ENCODE measurements at places on chromosomes 3 and 15. TPM values are rescaled to one million over a fixed set of nuclear protein-coding genes. Genes with fewer than 3 reads are reported as not detected.

The SERPINI1 gene
- 15.5 TPM for total RNA-seq

The AMIGO3 gene
- 0.56 TPM for total RNA-seq

- no peak overlapping the region for H3K4me3 ChIP-seq
- no peaks in the 10 kb centered on the region for H3K36me3 ChIP-seq
- peaks cover 7% of the 10 kb centered on the region for H3K4me1 ChIP-seq
- no peaks in the 10 kb centered on the region for H3K27me3 ChIP-seq
These were observed 43.2 kb downstream of the RARB start for GRCh38 chr3:25471081-25471768.

The GOLGA8G gene
- not detected for total RNA-seq

DNA sequence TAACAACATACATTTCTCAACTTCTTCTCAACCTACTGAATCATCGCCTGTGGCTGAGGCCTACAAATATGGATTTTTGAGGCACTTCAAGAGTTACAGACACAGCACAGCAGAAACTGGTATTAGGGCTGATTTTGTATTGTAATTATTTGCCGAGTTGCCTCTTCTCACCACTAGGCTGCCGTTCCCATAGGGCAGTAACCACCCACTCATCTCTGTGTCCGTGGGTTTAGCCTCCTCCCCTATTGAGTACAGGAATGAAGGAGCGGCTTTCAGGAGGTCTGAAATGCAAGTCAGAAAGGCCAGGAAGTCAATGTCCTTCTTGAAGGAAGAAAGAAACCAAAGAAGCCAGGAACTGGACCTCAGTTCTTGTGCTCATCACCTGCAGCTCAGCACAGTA, 220.8 kb downstream of the MTHFS start:
- H3K27me3 ChIP-seq, result peaks cover 7% of the 10 kb centered on the region
- no peaks in the 10 kb centered on the region for H3K36me3 ChIP-seq
- H3K27ac ChIP-seq, result no peak overlapping the region
- peaks cover 11% of the 10 kb centered on the region for H3K4me1 ChIP-seq

DNA sequence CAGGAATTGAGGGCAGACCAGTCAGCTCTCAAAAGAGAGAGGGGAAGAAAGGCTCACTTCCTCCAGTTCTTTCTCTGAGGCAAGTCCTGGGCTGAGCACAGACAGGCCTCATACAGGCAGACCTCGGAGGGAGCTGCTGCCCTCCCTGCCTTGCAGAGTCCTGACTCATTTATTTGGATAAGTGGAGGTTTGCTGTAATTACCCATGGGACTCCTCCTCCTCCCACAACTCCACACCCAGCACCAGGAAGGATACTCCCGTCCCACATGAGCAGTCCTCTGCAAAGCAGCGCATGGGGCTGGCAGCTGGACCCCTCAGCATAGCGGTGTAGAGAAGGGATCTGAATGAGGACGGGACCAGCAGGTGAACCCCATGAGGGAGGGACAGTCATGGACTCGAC, 13.4 kb upstream of the SCN10A start:
- H3K27me3 ChIP-seq, result peaks cover 2% of the 10 kb centered on the region
- H3K4me1 ChIP-seq, result peaks cover 5% of the 10 kb centered on the region
- peaks cover 6% of the 10 kb centered on the region for H3K36me3 ChIP-seq

GRCh38 chr3:169028716-169029115, 634.8 kb downstream of the MECOM start:
- no peak overlapping the region for H3K4me3 ChIP-seq
- no peaks in the 10 kb centered on the region for H3K4me1 ChIP-seq
- no peaks in the 10 kb centered on the region for H3K36me3 ChIP-seq
- H3K27me3 ChIP-seq, result no peaks in the 10 kb centered on the region
- DNase-seq, result no peak

The SEMA4B gene
- 11.2 TPM for total RNA-seq

- no peaks in the 10 kb centered on the region for H3K36me3 ChIP-seq
- H3K27ac ChIP-seq, result no peak overlapping the region
- DNase-seq, result no peak
- H3K27me3 ChIP-seq, result peaks cover 4% of the 10 kb centered on the region
These were observed 79.2 kb downstream of the SRGAP3 start for GRCh38 chr3:9169956-9170850.

DNA sequence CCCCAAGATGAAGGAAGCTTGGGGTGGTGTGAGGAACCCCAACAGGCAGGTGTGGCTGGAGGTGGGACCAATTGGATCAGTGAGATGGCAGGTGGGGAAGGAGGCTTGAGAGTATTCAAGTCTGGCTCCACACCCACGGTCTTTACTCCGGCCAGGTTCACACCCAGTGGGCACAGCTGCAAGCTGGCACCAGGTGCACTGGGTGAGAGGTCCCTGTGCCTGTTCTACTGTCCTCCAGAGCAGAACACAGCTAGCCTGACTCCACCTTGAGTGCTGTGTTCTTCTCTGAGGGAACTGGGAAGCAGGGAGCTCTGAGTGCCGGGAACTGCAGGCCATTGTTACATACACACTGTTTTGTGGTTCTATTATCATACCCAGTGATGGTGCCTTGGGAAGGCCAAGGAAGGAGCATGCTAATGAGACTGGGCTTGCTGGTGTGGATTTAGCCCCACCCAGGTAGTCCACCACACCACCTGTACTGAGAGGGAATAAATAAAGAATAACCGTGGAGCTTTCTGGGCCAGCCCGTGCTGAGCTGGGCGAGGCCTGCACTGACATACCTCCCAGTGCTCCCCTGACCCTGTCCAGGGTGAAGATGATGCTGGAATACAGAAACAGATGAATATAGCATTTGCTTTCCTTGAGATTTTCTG, 93.4 kb downstream of the ABHD5 start:
- H3K27me3 ChIP-seq, result peaks cover 3% of the 10 kb centered on the region
- no peak for DNase-seq
- H3K27ac ChIP-seq, result no peak overlapping the region
- peaks cover 1% of the 10 kb centered on the region for H3K36me3 ChIP-seq
- peaks cover 2% of the 10 kb centered on the region for H3K4me1 ChIP-seq

DNA sequence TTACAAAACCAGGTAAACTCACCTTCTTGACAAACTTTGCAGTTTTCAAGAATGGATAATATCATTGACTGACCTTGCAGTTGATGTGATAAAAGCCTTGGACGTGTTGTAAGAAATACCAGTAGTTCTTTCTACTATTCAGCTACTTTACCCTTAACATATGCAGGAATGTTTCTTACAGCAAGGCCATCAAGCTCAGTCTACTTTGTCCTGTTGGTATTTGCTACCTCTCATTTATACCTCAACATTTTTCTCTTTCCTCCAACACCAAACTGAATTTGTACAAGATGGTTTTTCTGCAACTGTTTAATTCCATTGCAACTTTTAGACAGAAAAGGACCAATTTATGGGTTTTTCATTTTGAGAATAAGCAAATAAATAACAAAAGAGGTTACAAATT, 147.4 kb upstream of the BCHE start:
- no peak overlapping the region for H3K4me3 ChIP-seq
- no peak overlapping the region for H3K27ac ChIP-seq
- no peak for DNase-seq
- H3K4me1 ChIP-seq, result peaks cover 11% of the 10 kb centered on the region
- H3K27me3 ChIP-seq, result no peaks in the 10 kb centered on the region

- no peak overlapping the region for H3K4me3 ChIP-seq
- no peaks in the 10 kb centered on the region for H3K27me3 ChIP-seq
- no peak overlapping the region for H3K27ac ChIP-seq
- no peaks in the 10 kb centered on the region for H3K4me1 ChIP-seq
These were observed 58.3 kb downstream of the EIF3J start for GRCh38 chr15:44595246-44595645.

DNA sequence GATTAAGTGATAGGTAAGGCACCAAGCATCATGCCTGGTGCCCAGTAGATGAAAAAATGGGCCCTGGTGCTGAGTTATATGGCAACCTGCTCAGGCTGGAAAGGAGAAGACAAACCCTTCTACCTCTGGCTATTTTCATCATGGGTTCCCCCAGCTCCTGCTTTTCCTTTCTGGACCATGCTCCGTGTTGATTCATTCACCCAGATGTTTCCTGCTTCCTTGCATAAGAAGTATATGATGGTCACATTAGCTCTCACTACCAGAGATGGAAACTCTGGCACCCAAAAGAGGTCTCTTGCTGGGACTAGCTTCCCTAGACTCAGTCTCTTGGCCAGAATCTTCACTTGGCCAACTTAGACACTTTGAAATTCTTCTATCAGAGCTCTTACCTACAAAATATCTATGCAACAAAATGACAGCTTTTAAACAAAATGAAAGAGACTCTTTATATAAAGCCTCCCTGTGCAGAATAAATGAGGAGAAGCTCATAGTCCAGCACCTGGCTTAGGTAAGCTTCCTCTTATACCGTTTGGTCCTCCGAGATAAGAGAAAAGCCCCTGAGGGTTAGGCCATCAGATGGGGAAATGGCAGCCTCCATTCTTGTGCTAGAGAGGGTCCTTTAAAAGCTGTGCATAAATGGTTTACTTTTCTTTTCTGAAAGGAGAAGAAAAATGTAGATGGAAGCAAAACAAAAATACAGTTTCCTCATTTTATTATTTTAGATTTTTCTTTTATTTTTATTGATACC, 46.8 kb upstream of the MCF2L2 start:
- no peaks in the 10 kb centered on the region for H3K36me3 ChIP-seq
- no peak overlapping the region for H3K27ac ChIP-seq
- H3K27me3 ChIP-seq, result peaks cover 5% of the 10 kb centered on the region
- H3K4me1 ChIP-seq, result peaks cover 27% of the 10 kb centered on the region

The TIMMDC1 gene
- 83.0 TPM for total RNA-seq

DNA sequence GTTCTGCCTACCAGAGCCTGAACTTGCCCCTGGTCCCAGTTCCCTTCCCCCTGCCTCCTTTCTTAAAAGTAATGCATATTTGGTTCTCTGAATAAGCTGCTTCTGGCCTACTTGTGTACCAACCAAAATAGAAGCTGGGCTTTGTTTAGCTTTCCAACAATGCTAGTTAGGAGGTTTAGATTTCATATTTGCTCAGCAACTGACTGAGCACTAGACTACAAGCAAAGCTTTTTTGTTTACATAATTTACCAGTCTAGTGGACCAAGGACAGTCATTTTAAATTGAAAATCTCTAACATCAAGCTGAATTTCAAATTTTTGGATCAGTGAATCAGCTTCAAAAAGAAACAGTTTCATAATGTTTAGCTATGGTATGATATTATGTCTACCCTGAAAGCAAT, 331.2 kb downstream of the ULK4 start:
- H3K27me3 ChIP-seq, result peaks cover 1% of the 10 kb centered on the region
- H3K27ac ChIP-seq, result no peak overlapping the region
- H3K36me3 ChIP-seq, result no peaks in the 10 kb centered on the region
- DNase-seq, result no peak

- H3K4me1 ChIP-seq, result peaks cover 62% of the 10 kb centered on the region
- peak overlapping the region; percentile 85 for H3K4me3 ChIP-seq
- peaks cover 8% of the 10 kb centered on the region for H3K27me3 ChIP-seq
- no peaks in the 10 kb centered on the region for H3K36me3 ChIP-seq
- no peak for DNase-seq
These were observed 9.1 kb upstream of the FOXB1 start for GRCh38 chr15:59994888-59995557.

- H3K4me3 ChIP-seq, result no peak overlapping the region
- H3K27ac ChIP-seq, result no peak overlapping the region
- no peaks in the 10 kb centered on the region for H3K27me3 ChIP-seq
- no peaks in the 10 kb centered on the region for H3K36me3 ChIP-seq
- peaks cover 2% of the 10 kb centered on the region for H3K4me1 ChIP-seq
- no peak for DNase-seq
These were observed 22.0 kb downstream of the GASK1A start for GRCh38 chr3:43001094-43001553.

DNA sequence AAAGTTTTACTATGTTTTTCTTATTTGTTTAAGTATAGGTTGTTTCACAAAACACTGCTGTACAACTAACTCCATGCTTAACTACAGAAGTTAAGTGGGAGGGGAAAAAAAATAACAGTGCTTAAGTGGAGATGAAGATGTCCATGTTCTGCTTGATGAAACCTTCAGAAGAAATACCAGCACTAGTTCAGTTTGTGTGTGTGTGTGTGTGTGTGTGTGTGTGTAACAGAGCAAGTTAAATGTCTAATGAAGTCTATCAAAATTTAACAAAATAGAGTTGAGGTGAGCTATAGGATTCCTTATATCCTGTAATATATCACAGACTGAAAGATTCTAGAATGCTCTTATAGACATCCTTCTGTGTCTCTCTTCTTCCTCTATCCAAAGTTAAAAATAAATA, 44.1 kb upstream of the CBLB start:
- H3K4me3 ChIP-seq, result no peak overlapping the region
- no peaks in the 10 kb centered on the region for H3K27me3 ChIP-seq

GRCh38 chr3:181313335-181313734, 323.8 kb upstream of the DNAJC19 start:
- H3K36me3 ChIP-seq, result no peaks in the 10 kb centered on the region
- H3K4me3 ChIP-seq, result no peak overlapping the region
- H3K27ac ChIP-seq, result no peak overlapping the region
- no peak for DNase-seq

DNA sequence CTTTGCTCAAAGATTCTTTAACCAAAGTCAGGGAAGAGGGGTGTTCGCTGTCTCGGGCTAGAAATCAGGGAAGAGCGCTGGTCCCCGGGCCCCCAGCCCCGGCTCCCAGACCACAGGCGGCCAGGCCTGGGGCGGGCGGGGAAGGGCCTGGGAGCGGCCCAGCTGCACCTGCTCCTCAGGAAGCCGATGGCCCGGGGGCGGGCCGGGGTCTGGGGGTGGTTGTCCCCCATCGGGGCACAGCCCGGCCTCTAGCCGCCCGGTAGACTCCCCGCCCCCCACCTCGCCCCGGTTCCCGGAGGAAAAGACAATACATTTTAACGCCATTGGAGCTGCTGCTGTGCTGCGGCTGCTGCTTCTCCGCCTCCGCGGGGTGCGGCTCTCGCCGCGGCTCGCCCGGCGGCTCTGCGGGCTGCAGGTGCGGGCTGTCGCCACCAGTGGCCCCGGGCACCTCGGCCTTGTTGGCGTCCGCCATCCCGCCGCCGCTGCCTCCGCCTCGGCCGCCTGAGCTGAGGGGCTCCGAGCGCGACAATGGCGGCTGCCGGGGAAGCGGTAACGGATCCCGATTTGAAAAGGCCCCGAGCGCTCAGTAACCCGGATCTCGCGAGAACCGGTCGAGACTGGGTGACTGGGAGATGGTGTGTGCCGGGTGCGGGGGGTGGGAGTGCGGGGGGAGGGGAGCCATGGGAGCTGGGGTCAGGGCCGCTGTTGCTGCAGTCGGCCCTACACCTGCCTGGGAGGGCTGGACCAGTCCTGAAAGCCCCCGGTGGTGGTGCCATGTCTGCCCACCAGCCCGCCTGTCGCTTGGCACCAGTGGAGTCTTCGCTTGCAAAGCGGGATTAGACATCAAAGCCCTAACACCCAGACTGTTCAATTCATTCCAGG, at the start of gene MYEF2:
TSS of gene MYEF2 (minus strand) at position 530 of the 882 bp plus-strand sequence. CDS start at position 472, 58 bp downstream.
- peak within 1 kb of the TSS; percentile 97 for H3K4me3 ChIP-seq
- peaks cover 3% of the 10 kb centered on the region for H3K36me3 ChIP-seq
- H3K27me3 ChIP-seq, result peaks cover 3% of the 10 kb centered on the region
- peaks cover 18% of the 10 kb centered on the region for H3K4me1 ChIP-seq
- peak; percentile 85 for DNase-seq

- peaks cover 3% of the 10 kb centered on the region for H3K27me3 ChIP-seq
- no peak overlapping the region for H3K4me3 ChIP-seq
- DNase-seq, result no peak
- H3K27ac ChIP-seq, result peak overlapping the region; percentile 37
- H3K36me3 ChIP-seq, result peaks cover 35% of the 10 kb centered on the region
These were observed 187.2 kb downstream of the GHSR start for GRCh38 chr3:172261054-172261453.

GRCh38 chr15:83567318-83567717, 86.6 kb upstream of the ADAMTSL3 start:
- H3K4me3 ChIP-seq, result no peak overlapping the region
- no peak for DNase-seq
- no peak overlapping the region for H3K27ac ChIP-seq
- H3K4me1 ChIP-seq, result no peaks in the 10 kb centered on the region

The CSTA gene
- not detected for total RNA-seq

- no peak overlapping the region for H3K27ac ChIP-seq
- peaks cover 69% of the 10 kb centered on the region for H3K4me1 ChIP-seq
- H3K27me3 ChIP-seq, result no peaks in the 10 kb centered on the region
- no peak for DNase-seq
- H3K4me3 ChIP-seq, result no peak overlapping the region
These were observed 129.0 kb upstream of the PRICKLE2 start for GRCh38 chr3:64354221-64354620.
